ENCODE measurements at places on chromosomes 1 and 21. TPM values are rescaled to one million over a fixed set of nuclear protein-coding genes. Genes with fewer than 3 reads are reported as not detected.

Gene OR10J1
- total RNA-seq: not detected

Gene VCAM1
- 7.0 TPM for total RNA-seq

Gene PPM1J
- 7.9 TPM for total RNA-seq

Gene SPRR4
- not detected for total RNA-seq

GRCh38 chr1:218521414-218522169, 176.5 kb downstream of the TGFB2 start:
- DNase-seq: no peak

DNA sequence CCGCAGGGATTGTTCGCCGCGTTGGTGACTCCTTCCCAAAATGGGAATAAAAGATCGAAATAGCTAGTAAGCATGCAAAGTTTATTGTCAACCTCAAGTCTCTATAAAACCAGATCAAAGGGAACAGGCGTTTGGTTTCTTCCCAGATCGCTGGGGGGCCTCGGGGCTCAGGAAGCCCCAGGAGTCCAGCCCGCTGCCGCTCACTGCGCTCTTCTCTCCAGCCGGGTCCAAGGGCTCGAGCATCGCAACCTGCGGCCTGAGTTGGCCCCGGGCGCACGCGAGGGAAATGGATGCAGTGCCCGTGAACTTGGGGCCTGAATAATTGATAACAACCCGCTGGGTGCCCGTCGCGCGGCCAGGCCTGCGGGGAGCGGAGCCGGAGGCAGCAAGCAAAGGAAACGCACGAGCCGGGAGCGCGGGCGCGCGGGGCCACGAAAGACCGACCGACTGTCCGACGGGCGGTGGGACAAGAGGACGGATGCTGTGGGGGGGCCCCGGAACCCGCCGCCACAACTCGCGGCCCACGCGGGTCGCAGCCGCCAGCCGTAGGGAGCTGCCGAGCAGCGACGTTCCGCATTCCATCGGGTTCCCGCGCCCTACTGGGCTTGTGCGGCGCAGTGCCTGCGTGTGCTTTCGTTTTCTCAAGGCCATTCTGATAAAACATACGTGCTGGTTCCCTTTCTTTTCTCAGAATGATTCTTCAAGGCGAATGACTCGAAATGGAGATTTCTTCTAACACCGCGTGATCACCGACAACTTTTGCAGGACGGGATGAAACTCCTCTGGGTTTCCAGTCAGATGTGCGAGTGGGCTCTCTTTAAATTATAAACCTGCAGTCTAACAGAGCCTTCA, 14.0 kb upstream of the ALX3 start:
- peak; percentile 59 for DNase-seq

- no peak for DNase-seq
Measured at GRCh38 chr1:61111084-61112004, 29.0 kb downstream of the NFIA start.
